T-helper 17 cell (primary cell): ENCODE measurements at places on chromosomes 16 and 17. TPM values are rescaled to one million over a fixed set of nuclear protein-coding genes. Genes with fewer than 3 reads are reported as not detected.

TCAP gene
- total RNA-seq = 1.5 TPM

HOXB4 gene
- total RNA-seq = 0.91 TPM

SCGB1C2 gene
- total RNA-seq = not detected

TM4SF5 gene
- not detected for total RNA-seq

RASD1 gene
- total RNA-seq = 0.97 TPM

ABCC1 gene
- total RNA-seq = 67.0 TPM

NPIPB9 gene
- total RNA-seq = 1.4 TPM

C17orf50 gene
- not detected for total RNA-seq

PARD6A gene
- 6.3 TPM for total RNA-seq
